ENCODE measurements at places on chromosomes 2 and 18.

- DNase-seq: peak; percentile 52
Measured at GRCh38 chr2:39313575-39313974, 69.8 kb upstream of the CDKL4 start.

DNA sequence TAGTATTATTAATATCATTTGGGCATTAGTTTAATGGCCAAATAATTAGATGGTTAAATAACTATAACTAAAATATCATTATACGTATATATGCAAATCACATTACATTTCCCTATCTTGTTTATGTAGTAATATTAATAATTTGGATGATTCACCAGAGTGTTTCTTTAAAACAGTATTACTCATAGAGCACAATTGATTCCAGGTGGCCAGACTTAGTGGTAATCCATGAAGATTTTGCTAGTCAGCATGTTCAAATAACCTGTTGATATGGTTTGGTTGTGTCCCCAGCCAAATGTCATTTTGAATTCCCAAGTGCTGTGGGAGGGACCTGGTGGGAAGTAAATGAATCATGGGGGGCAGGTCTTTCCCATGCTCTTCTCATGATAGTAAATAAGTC lies 782.3 kb downstream of the LRP1B start:
- peak; percentile 28 for DNase-seq

- DNase-seq: no peak
Measured at GRCh38 chr2:174554529-174555150, 43.0 kb downstream of the WIPF1 start.

- no peak for DNase-seq
Measured at GRCh38 chr18:11520536-11520935, 88.9 kb upstream of the SLC35G4 start.

GRCh38 chr2:19648583-19648982 lies 253.2 kb downstream of the TTC32 start:
- peak; percentile 88 for DNase-seq

GRCh38 chr18:66676699-66677098 lies 72.8 kb upstream of the CDH19 start:
- no peak for DNase-seq

GRCh38 chr2:40428439-40428838 lies 23.5 kb downstream of the SLC8A1 start:
- no peak for DNase-seq

DNA sequence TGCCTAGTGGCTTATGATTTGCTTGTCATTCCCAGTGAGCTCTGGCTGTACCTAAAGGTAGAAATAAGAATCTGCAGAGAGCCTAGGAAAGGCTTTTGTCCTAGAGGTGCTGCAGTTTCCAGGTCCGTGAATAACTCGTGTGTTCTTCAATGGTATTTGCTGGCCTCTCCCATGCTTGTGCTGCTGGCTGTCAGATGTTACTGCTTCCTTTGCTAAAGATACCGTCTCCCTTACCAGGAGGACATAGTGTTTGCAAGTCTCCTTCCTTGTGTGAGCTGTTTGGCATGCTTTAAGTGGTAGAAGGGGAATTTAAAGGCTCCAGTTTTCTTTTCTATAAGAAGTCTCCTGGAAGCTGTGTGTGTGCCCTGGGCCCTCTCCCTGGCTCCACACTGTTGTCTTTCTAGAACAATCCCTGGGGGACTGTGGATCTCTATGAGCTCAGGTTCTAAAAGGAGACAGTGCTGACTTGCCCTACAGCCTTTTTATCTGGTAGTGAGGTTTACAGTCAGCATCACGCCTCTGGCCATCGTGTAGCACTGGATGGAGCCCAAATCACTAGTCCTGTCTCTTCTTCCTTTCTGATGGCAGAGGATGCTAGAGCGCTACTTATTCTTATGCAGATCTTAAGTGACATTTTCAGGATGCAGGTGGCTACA lies 65.8 kb downstream of the RNF144A start:
- no peak for DNase-seq

GRCh38 chr2:189409647-189410046 lies 31.6 kb upstream of the WDR75 start:
- peak; percentile 25 for DNase-seq

DNA sequence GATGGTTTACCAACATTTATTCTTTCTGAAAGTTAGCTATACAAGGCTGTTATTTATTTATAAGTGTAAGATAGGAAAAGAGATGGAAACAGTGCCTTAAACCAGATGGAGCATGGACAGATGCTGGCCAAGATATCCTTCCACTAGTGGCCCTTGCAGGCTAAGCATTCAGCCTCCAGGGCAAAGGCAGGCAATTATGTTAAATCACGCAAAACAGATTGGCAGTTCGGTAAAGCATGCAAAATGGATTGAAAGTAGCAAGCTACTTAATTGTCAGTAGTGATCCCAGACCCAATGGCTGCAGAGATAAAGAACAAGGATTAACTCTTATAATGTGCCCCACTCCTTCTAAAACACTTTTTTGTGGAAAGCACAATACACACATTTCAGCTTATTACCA lies 105.4 kb upstream of the MAP4K3 start:
- DNase-seq: no peak

DNA sequence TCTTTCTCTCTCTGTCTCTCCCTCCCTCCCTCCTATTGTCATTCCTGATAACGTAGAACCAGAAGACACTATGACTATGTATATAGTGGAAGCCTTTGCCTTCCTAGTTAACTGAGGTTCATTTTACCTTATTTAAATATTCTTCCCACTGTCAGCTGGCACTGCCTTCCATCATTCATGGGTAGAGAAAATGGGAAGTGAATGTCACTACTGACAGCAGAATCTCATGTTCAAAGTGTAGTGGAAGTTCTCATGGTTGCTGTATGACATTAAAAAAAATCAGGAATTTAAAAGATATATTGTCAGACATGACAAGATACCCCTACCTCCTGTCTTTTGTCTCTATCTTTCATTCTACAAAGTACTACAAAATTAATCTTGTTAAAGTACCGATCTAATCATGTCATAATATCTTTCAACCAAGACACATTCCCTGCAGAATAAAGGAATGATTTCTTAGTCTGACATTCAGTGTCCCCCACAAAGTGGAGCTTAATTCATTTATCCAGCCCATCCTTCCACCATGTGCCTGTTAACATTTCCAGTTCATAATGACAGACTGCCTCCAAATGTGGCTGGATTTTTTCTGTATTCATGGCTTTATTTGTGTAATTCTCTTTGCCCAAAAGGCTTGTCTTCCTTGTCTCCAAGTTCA lies 250.1 kb upstream of the CDH20 start:
- DNase-seq: no peak

DNA sequence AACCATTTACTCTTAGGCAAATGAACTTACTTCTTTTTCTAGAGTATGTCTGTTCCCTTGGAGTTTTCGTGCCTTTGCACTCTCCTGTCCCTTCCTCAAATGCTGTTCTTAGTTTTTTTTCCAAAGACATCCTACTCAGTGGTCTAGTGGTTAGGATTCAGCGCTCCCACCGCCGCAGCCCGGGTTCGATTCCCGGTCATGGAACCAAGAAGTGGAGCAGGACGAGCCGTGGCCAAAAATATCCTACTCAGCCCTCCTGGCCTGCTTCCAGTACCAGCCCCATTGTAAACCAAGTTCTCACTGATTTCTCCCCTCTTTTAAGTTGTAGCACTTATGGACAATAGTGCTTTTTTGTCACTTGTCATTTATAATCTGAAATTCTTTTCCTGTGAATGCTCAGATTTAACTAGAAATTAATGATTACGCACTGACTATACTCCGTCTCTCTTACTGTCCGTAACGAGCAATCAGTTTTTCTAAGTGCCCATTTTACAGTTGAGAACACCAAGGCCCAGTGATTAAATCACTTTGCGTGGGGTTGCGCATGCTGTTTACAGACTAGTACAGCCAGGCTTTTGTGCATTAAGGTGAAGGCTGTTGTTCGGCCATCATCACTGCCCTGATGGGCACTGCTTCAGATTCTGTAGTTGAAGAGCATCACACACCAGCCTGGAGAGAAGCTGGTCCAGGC lies 17.9 kb downstream of the GREB1 start:
- no peak for DNase-seq

DNA sequence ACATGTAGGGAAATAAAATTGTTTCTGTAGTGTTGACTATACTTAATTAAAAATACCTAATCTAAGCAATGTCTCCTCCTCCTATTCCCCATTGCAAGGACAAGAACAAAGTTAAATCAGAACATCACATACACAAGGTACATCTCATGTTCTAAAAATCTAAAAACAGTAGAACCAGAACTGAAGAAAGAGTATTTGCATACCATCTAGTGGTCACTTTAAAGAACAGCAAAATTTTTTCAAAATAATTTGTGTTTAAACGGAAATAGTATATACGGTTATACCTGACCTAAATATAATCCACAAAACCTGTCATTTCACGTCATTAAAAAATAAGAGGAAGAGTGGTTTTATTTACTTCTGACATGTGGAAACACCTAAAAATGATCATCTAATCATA lies 294.3 kb upstream of the KCNH7 start:
- peak; percentile 13 for DNase-seq

DNA sequence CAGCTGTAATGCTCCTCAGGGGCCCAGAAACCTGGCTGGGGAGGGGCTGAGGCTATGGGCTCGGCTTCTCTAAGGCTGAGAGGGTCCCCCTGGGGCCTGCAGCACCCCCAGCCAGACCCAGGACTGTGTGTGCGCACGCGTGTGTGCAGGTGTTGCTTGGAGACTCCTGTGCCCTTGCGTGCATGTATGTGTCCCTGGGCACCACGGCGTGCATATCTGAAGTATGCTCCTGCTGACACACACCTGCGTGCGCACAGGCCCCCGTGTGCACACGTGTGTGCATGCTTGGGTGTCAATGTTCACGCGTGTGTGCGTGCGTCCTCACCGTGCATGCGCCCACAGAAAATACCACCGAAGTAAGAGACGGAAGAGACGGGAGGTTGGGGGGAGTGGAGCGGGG lies 14.9 kb upstream of the ECEL1 start:
- peak; percentile 2 for DNase-seq

- no peak for DNase-seq
Measured at GRCh38 chr18:10297086-10297485, 157.3 kb upstream of the APCDD1 start.

DNA sequence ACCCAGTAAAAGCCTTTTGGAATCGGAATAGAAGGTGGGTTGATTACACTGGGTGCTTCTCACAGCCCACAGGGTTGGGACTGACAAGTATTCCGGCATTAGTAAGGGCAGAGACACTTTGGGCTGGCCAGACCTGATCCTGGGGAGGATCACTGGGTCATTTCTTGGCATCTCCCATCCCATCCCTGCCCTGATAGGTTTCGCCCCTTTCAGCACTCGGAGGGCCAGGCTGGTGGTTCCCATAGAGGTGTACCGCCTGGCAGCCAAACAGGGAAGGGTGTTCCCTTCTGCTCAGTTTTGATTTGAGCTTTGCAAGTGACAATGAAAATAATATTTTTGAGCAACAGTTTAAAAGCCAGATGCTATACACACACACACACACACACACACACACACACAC lies 37.3 kb downstream of the CYP1B1 start:
- DNase-seq: no peak

DNA sequence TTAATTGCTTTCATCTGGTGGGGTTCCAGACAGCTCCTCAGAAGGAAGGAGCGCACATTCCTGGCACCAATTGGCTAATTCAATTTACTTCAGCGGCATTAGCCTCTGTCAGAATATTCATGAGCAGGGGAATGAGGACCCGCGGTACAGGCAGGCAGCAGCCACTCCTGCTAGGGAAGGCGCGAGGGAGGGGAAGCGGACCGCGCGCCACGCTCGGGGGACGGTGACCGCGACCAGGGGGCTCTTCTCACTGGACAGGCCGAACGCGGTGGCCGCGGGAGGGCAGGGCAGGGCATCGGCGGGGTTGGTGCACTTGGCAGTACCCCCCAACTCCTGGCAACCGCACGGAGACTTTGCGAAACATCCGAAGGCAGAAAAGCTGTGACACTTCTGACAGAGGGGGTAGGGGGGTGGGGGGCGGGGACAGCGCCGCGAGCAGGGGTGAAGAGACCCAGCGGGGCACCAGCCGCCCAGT lies at the start of gene CDH20:
Gene CDH20 (plus strand): TSS at position 160 of the 475 bp plus-strand sequence.
- DNase-seq: no peak

DNA sequence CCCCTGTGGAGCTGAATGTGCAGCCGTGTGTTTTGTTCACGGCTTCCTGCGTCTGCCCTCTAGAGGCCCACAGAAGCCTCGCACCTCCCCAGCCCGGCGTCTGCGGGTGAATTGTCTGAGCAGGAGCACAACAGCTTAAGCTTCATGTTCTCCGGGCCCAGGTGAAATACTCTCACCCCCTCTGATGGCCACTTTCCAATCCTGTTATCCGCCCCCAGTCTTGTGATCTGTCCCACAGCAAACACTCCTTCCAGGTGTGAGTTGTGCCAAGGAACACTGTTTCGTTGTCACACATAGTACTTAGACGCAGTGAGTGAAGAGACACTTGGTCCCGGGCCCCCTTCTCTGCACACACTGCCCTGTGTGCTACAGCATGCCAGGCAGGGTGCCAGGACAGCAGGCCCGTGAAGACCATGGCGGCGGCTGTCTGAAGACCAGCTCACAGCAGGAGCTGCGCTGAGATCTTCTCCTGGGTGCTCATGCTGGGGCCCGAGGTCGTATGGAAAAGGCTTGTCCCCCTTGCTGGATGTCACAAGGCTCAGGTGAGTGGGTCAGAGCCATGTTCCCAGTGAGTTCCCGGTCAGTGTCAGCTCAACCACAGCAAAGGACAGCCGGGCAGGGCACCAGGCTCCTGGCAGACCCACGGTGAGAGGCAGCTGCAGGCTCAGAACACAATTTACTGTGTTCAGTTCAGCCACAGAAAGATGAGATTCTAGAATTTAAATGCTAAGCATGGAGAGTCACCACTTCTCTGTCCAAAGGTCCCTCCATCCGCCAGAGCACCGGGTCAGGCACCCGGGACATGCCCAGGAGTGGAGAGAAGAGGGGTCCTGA lies 6.8 kb upstream of the PXDN start:
- DNase-seq: peak; percentile 84

DNA sequence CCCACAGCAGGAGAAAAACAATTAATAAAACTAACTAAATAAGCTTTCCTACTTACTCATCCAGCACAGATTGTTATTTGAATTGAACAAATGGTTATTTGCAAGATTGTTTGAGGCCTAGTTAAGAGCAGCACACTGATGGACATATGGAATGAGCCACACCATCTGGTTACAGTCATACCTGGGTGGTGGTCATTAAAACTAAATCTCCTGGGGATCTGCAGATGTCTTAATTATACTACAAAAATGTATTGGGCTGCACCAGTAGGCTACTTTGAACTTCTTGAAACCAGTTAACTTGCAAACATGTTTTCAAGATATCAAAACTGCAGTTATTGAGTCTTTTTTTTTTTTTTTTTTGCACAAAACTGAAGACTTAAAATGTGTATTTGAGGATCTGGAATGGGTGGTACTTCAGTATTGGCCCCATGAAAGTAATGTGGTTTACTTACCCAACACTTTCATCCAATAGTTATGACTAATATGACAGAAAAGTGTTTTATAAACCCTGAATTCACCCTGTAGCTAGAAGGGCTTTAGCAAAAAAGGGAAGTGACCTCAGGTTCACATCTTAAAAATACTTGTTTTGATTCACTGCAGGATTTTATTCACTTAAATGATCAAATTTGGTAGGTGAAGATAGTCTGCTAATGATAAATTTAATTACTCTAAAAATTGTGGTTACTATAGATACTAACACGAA lies 10.8 kb downstream of the AGFG1 start:
- DNase-seq: peak; percentile 49
